NCI-H1436 treated with DMSO at 0.1 percent for 48 hours (cell line): ENCODE measurements at places on chromosomes 13 and 19.

GRCh38 chr13:49878682-49879081 lies 57.5 kb downstream of the SPRYD7 start:
- DNase-seq, result no peak

DNA sequence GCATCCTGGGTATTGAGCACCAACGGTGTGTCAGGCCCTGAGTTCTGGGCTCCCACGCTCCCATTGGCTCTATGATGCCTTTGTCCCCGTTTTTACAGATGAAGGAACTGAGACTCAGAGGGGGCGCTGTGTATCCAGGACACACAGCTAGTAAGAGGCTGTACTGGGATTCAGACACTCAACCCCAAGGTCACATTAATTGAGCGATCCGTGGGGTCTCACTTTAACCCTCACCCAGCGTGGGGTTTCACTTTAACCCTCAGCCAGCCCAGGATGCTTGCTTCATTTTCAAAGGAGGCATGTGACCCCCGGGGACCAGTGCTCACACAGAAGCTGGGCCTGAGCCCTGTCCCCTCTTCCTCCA lies 42.6 kb downstream of the CYP4F22 start:
- no peak for DNase-seq

GRCh38 chr13:89943139-89943538 lies 1404.3 kb upstream of the MIR17HG start:
- no peak for DNase-seq

- no peak for DNase-seq
These were observed 31.7 kb downstream of the ARHGAP35 start for GRCh38 chr19:46892252-46893179.

DNA sequence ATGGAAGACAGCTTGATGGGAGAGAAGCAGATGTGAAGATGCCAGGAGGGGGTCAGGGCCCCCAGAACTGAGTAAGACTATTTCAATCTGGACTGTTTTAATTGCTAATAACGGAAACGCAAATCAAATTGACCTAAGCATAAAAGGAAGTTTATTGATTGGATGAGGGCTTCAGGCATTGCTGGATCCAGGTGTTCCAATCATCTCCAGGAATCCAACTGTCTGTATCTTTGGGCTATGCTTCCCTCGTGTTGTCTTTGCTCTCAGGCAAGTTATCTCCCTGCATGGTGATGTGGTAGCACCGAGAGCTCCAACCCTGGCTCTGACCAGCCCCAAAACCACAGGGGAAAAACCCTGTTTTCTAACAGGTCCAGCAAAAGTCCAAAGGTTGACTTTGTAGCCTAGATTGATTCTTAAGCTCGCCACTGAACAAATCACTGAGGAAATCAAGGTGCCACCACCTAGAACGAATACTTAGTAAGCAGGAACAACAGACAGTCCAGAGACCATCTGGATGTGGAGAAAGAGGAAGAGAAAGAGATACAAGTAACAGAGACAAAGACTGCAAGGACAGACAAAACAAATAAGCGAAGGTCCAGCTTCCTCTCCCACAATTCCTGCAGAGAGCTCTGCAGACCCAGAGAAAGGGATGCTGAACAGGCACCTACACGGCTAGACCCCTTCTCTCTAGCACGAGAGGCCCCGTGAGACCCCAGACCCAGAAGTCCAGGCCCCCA lies 1.2 kb upstream of the C19orf81 start:
- DNase-seq, result no peak

DNA sequence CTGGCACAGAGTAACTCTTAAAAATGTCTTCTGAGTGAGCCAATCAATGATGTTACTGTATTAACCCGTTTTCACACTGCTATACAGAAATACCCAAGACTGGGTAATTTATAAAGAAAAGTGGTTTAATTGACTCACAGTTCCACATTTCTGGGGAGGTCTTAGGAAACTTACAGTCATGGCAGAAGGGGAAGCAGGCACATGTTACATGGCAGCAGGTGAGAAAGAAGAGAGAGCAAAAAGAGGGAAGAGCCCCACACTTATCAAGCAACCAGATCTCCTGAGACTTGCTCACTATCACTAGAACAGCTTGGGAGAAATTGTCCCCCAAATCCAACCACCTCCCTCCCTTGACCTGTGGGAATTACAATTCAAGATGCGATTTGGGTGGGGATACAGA lies 97.6 kb upstream of the MIR17HG start:
- DNase-seq, result no peak

DNA sequence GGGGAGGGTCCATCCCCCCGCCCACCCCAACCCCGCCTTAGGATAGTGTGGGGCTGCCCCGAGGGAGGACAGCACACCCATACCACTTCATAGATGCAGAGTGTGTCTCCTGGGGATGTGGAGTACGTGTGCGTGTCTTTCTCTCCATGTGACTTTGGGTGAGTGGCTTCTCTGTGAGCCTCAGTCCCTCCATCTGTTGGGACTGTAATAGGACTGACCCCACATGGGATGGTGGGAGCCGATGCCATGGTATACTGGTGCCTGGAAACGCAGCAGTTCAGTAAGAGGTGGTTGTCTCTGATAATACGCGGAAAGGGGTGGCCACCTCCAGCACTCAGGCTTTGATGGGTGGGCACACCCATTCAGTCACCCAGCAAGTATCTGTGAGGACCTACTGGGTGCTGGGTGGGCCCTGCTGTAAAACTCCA lies 816 bp upstream of the PRKD2 start:
- DNase-seq, result no peak

- DNase-seq, result no peak
These were observed 348.3 kb downstream of the LIG4 start for GRCh38 chr13:107866941-107867623.

DNA sequence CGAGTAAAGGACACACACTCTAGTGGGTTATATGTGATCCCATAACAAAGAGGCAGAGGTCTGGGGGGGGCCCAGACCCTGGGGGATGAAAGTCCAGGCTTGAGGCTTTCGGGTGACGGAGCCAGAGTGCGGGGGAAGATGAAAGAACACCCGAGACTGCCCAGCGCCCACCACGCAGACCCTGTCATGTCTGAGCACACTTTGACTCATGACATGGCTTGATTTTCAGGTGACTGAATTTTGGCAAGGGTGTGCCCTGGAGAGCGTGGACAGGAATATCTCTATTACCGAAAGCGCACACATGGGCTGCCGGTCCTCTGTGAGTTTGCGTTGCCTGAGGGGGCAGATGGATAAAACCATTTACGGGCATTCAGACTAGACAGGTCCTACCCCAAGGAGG lies 192.0 kb upstream of the SOX1 start:
- DNase-seq, result no peak

GRCh38 chr13:59000770-59001169 lies 1163.0 kb downstream of the DIAPH3 start:
- DNase-seq, result no peak

- DNase-seq, result no peak
These were observed 1053.7 kb upstream of the SPRY2 start for GRCh38 chr13:81394640-81395039.

GRCh38 chr13:27523346-27524073 lies 73.1 kb upstream of the MTIF3 start:
- no peak for DNase-seq

DNA sequence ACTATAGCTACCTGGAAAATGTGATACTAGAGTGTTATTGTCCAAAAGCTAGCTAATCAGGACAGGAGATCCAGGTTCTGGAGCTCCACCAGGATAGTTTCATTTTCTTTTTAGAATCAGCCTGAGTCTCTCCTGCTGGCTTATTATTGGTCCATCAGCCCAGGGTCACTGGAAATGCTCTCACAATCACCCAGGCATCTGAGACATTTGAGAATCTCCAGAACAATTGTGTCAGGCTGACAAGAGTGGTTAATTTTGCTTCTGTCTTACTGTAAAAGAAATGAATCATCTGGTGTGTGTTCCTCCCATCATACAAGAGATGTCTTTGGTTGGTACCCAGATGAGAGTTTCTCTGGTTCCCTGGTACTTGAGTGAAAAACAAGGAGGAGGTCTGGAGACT lies 43.6 kb upstream of the ZNF681 start:
- DNase-seq, result no peak

DNA sequence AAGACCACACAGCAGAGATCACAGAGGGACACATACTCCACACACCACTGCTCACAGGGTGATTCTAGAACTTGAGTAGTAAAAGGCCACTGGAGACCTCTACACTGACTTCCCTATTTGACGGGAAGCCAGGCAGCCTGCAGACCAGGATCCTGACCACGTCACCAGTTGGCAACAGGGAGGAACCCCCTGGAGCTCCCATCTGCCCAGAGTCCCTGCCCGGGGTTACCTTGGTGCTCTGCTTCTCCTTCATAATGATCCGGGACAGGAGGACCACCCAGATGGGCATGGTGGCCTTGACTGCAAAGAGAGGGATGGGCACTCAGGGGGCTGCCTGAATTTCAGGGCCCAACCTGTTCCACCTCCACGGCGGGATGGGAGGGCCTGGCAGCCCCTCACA lies 932 bp downstream of the SLC35E1 start:
- DNase-seq, result no peak

- no peak for DNase-seq
These were observed 10.5 kb downstream of the TNFRSF19 start for GRCh38 chr13:23580684-23581060.

- no peak for DNase-seq
These were observed 38.4 kb downstream of the BRD4 start for GRCh38 chr19:15293781-15294491.

GRCh38 chr19:33349319-33350289 lies 23.9 kb upstream of the CEBPG start:
- no peak for DNase-seq
